ENCODE measurements at places on chromosomes 11 and 22.
A peak's percentile ranks its signal among the peaks of the same experiment; 100 is the strongest.

DNA sequence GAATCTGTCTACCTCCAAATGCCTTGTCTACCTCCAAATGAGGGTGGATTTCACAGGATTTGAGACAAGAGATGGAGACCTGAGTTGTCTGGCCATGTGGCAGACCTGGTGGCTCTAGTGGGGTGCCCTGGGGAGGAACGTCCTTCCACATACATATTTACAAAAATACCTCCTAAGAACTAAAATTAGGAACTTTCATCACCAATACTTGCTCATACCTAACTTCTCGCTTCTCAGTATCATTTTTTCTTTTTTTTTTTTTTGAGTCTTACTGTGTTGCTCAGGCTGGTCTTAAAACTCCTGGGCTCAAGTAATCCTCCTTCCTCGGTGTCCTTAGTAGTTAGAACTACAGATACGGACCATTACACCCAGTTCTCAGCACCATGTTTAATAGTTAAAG lies 117.9 kb downstream of the MED15 start:
- DNase-seq, result no peak

DNA sequence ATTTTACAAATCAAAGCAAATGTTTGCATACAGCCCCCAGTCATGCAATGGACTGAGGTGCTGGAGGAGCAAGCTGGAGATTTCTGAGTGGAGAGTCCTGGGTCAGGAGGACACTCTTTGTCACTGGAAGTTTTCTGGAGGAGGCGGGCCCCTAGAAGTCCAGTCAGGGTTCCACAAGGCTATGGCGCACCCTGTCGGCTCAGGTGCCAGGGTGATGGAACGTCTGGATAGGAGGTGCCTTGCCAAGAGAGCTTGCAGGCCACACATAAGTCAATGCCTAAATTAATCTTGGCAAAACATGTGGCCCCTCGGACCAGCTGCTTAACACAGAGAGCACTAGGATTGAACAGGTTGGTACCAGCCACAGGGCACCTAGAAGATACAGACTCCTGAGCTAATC lies 174.7 kb upstream of the CADM1 start:
- DNase-seq, result no peak

DNA sequence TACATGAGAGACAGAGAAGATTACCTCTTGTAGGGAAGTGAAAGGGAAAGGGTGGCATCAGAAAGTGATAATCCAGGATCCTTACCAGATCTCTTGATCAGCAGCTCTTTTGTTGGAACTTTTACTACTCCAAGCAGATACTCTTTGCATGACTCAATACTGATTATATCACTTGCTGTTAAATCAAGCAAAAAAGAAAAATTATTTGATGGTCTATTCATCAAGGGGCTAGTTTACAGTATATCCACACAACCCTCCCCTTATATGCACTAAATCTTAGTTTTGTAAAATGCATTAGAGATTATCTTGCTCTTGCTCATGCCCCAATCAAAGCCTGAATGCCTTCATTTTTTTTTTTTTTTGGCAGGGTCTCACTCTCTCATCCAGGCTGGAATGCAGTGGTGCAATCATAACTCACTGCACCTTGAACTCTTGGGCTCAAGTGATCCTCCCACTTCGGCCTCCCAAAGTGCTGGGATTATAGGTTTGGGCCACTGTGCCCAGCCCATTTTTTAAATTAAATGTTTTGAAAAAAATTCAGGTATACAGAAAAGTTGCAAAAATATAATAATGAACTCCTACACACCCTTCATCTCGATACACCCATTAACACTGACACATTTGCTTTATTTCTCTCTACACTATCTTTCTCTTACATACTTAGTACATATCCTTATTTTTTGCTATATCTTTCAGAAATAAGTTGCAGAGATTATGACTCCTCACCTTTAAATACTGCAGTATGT lies 76.1 kb upstream of the UCP3 start:
- no peak for DNase-seq

- peak; percentile 92 for DNase-seq
Measured at GRCh38 chr22:29387921-29388758, at the start of gene AP1B1. Gene AP1B1, minus strand, starts transcription at chr22:29388570. Its CDS starts 21,327 bp downstream, at chr22:29367243.
